NCI-H1105 treated with DMSO at 0.1 percent for 48 hours (cell line): ENCODE measurements at places on chromosomes 11 and 22.

- DNase-seq, result no peak
Observed at GRCh38 chr11:129458278-129458677, 82.6 kb downstream of the BARX2 start.

DNA sequence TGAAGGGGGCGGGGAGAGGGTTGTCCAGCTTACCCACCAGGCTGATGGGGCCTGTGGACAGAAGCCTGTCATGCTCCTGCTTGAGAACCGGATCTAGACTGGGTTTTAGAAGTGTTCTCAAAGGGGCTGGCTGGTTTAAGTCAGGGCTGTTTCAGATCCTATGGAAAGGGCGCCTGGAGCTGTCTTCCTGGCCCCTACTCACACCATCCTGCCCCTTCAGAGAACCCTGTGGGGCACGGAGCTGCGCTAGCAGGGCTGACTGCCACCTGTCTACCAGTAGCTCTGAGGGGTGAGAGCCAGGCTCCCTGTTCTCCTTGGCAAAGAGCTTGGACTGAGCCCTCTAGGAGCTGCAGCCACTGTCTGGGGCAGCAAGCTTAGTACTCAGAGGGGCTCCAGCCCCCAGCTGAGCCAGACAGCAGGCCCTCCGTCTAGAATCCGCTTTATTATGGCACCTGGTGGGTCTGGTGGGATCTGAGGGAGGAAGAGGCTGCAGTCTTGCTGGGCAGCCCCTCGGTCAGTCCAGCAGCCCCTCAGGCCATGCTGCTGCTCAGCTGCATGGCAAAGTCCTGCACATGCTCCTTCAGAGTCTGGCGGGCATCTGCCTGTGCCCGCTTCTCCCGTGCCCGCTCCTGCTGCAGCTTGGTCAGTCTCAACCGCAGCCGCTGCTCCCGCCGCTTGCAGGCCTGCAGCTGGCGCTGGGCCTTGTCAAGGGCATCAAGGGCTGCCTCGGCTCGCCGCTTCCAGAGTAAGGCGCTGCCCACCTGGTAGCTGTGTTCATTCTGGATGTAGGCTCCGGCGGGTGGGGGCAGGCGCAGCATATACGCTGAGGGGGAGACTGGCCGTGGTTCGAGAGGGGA, 2.3 kb downstream of the THAP7 start:
- no peak for DNase-seq

- no peak for DNase-seq
Observed at GRCh38 chr22:20586403-20586745, 79.0 kb downstream of the MED15 start.

DNA sequence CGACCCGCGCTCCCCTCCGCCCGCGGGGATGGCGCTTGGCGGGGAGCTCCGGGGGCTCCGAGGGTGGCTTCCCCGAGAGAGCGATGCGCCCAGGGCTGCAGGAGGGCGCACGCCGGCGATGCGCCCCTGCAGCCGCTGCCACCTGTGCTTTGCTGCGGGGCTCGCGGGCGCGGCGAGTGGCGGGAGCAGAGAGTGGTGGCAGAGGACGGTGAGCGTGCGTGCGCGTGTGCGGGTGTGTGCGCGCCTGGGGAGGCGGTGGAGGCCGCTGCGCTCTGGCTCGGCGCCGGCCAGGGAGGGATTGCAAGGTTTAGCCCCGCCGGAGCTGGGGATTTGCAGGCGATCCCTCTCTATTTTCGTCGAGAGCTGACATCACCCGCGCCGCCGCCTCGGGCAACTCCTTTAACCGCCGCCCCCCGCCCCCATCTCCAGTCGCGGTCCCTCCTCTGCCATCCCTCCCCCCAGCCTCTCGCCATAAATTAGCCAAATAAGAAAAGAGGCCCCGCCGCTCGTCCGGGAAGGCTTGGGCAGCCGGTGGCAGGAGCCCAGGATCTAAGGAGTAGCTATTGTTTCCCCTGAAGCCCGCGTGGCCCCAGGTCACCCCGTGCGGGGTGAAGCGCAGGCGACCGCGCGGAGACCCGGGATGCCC, at the start of gene SLC1A2:
TSS of gene SLC1A2 (minus strand) at position 375 of the 646 bp plus-strand sequence. CDS start 592 bp downstream, outside the sequence.
- peak; percentile 54 for DNase-seq

GRCh38 chr11:93689240-93689639, 27.8 kb downstream of the CEP295 start:
- no peak for DNase-seq

DNA sequence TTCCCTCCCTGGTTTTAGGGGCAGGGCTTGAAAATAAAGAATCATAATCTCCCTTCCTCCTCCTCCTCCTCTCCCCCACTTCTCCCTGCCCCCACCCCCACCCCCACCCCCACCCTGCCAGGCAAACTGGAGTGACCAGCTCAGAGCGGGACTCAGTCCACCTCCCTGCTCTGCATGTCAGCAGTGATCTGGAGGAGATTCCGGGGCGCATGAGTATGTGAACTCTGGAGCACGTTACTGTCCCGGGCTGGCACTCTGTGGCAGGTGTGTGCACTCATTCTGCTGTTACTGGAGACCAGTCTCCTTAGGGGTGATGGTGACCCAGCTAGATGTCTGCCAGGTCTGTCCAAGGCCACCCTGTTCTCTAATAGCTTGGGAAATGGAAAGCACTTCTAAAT, 33.9 kb downstream of the MARK2 start:
- DNase-seq, result no peak

DNA sequence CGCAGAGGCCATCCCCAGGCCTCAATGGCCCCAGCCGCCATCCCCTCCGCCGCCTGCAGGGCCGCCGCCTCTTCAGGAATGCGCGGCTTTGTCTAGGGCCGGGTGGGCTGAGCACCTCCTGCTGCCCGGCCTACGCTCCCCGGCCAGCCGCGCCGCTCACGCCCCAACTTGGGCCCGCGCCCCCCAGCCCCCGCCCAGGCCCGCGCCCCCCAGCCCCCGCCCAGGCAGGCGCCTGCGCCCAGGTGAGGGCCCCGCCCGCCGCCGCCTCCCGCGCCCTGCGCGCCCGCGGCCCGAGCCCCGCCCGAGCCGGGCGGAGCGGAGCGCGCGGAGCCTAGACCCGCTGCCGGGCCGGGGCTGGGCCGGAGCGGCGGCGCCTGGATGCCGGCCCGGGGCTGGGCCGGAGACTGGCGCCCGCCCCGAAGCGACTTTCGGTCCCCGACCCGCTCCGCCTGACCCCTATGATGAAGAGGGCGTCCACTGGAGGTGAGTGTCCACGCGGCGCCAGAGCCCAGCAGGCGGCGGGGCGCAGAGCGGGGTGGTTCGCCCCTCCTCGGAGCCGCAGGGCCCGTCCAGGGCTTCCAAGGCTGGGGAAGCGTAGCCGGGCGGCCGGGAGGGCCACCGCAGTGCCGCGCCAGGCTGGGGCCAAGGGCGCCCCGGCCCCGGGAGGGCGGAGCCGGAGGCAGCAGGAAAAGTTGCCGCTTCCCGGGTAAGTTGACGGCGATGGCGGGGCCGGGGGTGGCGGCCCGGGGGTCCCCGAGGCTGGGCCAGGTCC, 34.3 kb upstream of the PRODH start:
- peak; percentile 15 for DNase-seq

- no peak for DNase-seq
Observed at GRCh38 chr22:47558828-47559700, 796.6 kb downstream of the TBC1D22A start.

DNA sequence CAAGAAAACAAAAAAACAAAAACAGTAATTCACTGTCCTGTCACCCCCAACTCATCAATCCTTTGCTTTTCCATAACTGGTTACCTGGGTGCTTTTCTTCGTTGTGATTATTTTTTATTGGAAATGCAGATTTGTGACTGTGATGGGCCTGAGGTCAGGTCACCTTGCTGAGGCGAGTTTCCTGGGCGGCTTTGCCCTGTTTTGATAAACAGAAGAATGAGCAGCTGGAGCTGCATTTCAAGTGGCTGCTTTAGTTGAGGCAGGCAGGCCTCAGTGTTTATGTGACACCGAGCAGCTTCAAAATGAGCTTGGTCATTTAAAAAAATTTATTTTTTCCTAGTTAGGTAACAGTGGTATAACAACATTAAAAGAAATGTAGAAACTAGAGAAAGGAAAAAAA, 22.2 kb downstream of the PTPRJ start:
- DNase-seq, result no peak

- no peak for DNase-seq
Observed at GRCh38 chr11:123549926-123550917, 104.2 kb downstream of the SCN3B start.

DNA sequence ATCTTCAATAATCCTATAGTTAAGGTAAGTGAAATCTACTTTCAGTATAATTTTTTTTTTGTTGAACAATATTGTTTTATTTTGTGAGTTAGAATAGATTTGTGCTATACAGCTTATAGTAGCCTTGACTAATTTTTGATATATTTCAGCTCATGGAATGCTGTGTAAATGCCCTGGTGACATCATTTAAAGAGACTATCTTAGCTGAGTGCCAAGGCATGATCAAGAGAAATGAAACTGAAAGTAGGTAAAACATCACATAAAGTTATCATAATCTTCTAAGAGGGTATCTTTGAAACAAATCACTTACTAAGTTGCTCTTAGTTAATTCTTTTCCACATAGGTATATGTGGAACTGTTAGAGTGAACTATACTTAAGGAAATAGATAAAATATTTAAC, 51.4 kb upstream of the ACAT1 start:
- no peak for DNase-seq

DNA sequence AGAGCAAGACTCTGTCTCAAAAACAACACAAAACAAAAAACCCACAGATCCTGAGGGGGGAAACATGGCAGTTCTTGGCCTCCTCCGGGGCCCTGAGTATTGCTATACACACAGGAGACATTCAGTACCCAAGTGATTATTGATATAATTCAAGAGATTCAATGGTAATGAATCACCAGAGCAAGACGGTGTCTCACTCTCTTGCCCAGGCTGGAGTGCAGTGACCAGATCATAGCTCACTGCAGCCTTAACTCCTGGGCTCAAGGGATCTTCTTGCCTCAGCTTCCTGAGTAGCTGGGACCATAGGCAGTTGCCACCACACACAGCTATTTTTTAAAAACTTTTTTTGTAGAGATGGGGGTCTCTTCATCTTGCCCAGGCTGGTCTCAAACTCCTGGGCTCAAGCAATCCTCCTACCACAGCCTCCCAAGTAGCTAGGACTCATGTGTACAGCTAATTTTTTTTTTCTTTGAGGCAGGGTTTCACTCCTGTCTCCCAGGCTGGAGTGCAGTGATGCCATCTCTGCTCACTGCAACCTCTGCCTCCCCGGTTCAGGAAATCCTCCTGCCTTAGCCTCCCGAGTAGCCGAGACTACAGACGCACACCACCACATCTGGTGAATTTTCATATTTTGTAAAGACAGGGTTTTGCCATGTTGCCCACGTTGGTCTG, 21.8 kb upstream of the PIK3C2A start:
- DNase-seq, result no peak

DNA sequence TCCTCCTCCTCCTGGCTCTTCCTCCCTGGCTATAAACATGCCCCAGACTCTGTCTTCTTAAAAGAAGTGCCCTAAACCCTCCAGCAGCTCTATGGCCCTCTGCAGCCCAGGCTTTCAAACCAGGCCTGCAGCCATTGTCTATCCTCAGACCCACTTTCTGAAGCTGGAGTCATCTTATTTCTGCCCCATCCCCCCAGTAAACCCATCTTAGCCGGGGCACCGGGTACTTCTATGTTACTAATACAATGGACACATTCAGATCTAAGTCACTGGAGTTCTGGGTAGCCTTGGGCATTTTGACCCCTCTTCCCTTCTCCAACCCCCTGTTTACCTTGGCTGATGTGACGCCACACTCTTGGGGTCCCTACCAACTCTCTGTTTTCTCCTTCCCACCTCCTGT, 29.7 kb upstream of the CACNG2 start:
- DNase-seq, result no peak

- DNase-seq, result peak; percentile 89
Observed at GRCh38 chr22:28772633-28773460, at the start of gene CCDC117. Gene CCDC117, plus strand, starts transcription at chr22:28772695. Its CDS starts 155 bp downstream, at chr22:28772850.

- DNase-seq, result no peak
Observed at GRCh38 chr22:43867839-43868635, 5.7 kb upstream of the SULT4A1 start.

- no peak for DNase-seq
Observed at GRCh38 chr22:28589102-28589750, 90.4 kb downstream of the TTC28 start.

DNA sequence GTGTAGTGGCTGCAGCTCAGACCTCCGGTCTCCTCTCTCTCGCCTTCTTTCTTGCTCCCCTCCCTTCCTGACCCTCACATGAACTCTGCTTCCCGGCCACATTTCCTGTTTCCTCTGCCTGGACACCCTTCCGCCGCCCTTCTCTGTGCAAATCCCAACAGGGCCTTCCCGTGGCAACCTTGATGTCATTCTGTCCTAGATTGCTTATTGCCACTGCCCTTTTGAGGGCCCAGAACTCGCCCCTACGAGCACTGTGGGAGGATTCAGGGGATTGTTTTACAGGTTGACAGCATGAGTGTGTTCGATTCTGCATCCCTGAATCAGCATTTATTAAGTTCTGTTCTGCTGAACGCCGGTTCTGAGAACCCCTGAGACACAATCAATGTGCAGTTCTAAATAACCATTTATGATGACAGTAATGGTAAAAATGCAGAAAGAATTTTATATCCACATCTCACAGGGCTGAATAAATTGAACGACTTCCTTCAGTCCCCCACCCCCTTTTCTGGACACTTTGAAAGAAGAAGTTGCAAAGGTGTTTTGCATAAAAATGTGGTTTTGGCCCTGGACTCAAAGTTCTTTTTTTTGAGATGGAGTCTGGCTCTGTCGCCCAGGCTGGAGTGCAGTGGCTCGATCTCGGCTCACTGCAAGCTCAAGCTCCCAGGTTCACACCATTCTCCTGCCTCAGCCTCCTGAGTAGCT, 6.4 kb downstream of the BATF2 start:
- no peak for DNase-seq

GRCh38 chr11:9203691-9204311, 61.3 kb downstream of the DENND5A start:
- DNase-seq, result no peak

GRCh38 chr22:36160499-36160942, at the start of gene APOL3:
Gene APOL3, minus strand, starts transcription at chr22:36160755. Its CDS starts 11,700 bp downstream, at chr22:36149055.
- DNase-seq, result no peak

- no peak for DNase-seq
Observed at GRCh38 chr11:61347916-61348461, 13.7 kb downstream of the CYB561A3 start.

GRCh38 chr11:41301023-41301422, 158.4 kb downstream of the LRRC4C start:
- peak; percentile 30 for DNase-seq

GRCh38 chr11:10436224-10436623, 18.8 kb upstream of the AMPD3 start:
- DNase-seq, result no peak

DNA sequence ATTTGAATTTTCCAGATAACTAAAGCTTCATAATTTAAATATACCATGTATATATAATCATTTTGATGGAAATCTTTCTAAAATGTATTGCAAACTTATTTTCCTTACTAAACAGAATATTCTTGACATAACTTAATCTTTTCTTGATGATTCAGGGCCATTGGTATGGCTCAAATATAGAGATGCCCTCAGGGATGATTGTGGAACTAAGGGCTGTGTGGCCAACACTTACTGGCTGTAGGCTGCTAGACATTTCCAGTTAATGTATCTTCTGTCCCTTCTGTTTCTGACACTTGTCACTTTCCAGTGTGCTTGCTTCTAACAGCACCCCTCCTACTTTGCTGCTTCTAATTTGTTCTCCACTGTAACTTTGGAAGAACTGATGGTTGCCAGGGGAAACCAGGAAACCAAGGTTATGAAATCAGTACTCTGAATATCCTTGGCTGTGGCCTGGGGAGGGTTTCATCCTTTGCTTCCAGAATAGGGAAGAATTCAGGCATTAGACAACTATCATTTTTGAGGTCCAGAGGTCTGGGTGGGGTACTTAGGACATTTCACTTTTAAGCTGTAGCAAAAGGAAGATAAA, 697.2 kb downstream of the ETS1 start:
- DNase-seq, result no peak

GRCh38 chr11:79100093-79100910, 340.5 kb downstream of the TENM4 start:
- peak; percentile 35 for DNase-seq

GRCh38 chr11:27241311-27242122, 121.5 kb downstream of the CCDC34 start:
- DNase-seq, result no peak
